ENCODE measurements at places on chromosomes 6 and 20.

DNA sequence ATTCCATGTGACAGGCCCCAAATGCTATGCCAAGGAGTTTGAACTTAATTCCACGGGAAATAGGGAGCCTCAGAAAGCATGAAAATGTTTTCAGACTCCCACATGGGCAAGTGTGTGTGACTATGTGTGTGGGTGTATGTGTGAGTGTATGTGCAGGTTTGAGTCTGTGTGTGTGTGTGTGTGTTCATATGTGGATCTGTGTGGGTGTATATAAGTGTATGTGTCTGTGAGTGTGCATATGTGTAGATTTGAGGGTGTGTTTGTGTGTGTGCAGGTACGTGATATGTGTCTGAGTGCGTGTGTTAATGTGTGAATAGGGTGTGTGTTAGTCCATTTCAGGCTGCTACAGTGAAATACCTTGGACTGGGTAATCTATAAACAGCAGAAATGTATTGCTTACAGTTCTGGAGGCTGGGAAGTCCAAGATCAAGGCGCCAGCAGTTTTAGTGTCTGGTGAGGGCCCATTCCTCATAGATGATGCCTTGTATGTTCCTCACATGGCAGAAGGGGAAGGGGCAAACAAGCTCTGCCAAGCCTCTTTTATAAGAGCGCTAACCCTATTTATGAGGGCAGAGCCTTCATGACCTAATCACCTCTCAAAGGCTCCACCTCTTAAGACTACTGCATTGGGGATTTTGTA lies 181.1 kb upstream of the TAB2 start:
- DNase-seq, result no peak

DNA sequence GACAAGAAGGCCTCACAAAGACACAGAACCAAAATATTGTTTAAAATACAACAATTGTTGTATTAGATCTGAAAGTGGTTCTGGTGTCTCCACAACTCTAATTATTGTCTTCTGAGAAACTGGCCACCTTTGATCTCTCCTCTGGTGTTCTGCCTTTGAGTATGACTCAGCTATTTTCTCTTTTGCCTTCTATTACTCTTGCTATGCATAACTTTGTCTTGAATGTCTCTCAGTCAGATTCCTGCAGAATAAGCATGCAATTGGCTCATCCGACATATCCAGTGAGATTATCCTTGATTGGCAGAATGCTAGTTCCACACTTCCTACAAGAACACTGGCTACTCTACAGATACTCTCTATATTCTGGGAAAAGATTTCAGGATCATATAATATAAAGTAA lies 14.3 kb upstream of the EPM2A start:
- DNase-seq, result no peak

GRCh38 chr20:37398750-37399621 lies 53.0 kb downstream of the SRC start:
- no peak for DNase-seq

DNA sequence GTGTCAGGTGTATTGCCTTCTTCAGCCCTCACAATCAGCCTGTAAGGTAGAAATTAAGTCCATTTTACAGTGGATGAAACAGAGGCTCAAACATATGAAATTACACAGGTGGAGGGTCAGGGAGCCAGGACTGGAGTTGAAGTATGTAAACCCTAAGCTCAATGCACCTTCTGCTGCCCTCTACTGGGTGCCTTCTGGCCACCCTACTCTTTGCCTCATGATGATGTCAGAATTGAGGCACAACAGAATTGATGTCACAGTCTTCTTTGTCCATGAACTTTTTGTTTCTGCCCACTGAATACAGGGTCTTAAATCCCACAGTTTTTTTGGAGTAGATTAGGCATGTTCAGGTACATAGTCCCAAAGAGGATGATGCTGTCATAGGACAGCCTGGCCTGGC lies 400.8 kb upstream of the CHD6 start:
- DNase-seq, result peak; percentile 40

DNA sequence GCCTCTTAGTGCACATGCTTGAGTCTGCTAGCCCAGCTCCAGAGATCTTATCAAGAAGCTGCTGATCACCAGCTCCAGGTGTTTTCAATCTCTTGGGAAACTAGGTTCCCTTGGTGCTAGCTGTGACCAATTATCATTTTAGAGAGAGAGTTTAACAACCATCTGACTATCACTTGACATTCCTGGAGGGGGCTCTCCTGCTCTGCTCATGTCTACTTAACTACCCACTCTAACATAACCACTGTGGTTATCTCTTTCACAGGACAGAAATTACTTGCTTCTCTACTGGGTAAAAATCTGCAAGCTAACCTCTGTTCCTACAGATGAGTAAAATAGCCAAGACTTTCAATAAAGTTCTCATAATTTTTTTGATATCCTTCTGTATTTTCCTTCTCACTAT lies 823.4 kb upstream of the GJE1 start:
- DNase-seq, result no peak

DNA sequence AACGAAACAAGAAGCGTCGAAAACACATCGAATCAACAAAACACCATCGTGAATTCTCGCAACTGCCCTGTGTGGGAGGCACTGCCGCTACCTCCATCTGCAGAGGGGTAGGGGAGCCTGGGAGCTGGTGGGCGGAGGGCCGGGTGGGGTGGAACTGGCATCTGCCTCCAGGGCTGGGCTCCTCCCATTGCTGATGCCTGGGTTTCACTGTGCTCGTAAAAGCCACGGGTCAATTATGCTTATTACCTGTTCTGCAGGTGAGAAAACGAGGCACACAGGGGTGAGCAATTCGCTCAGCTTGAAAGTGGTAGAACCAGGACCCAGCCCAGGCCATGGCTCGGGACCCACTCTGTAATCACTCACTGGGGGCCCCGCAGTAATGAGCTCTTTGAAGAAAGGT lies 16.5 kb upstream of the SULF2 start:
- peak; percentile 75 for DNase-seq

DNA sequence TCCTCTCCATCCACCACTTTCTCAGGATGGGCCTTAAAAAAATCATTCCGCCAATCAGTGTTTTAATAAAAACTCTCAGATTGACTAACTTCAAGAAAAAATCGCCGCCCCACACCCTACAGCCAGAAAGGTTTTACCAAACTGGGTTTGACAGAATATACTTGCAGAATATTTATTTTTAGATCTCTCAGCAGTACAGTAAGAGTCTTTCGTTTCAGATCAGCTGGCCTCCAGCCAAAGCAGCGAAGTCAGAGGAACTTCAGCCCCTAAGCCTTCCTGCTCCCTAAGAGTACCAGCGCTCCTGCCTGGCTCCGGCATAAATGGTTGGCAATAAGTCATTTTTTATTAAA lies 24.7 kb downstream of the TBC1D7 start:
- DNase-seq, result peak; percentile 19

DNA sequence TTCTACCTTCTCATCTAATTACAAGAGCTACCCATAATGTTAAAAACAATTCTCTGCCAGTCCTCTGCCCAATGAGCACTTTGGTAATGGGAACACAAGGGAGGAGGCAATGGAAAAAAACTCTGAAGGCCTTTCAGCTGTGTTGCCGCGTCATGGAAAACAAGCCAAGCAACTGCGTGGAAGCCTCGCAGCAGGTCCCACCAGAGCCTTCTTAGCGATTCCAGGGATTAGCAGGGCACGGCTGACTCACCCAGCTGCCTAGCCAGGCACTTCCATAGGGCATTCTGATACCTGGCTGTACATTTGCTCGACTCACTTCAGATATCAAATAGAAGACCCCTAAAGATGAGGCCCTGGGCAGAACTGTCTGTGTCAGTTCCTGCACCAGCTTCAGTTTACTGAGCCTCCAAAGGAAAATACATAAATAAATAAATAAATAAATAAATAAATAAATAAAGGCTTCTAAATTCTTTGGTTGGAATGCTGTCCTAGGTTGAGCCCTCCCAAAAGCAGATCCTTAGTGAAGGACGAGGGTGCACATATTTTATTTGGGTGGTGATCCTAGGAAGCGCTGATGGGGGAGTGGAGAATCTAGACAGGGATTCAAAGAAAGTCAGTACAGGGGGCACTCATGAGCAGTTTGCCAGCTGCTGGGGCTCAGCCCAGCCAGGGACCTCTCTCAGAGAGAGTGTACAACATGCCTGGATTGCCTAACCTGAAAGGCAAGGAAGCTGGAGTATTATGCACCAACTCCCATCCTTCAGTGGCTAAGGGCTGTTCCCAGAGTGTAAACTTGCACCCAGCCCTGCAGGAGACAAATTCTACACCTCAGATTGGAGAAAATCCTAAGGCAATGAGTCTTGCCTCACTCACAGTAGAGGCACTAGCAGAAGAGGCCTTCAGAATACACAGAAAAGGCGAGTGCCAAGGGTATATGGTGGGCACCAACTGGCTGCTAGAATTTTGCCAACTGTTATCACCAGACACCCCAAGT lies 18.2 kb downstream of the SNAP25 start:
- no peak for DNase-seq

DNA sequence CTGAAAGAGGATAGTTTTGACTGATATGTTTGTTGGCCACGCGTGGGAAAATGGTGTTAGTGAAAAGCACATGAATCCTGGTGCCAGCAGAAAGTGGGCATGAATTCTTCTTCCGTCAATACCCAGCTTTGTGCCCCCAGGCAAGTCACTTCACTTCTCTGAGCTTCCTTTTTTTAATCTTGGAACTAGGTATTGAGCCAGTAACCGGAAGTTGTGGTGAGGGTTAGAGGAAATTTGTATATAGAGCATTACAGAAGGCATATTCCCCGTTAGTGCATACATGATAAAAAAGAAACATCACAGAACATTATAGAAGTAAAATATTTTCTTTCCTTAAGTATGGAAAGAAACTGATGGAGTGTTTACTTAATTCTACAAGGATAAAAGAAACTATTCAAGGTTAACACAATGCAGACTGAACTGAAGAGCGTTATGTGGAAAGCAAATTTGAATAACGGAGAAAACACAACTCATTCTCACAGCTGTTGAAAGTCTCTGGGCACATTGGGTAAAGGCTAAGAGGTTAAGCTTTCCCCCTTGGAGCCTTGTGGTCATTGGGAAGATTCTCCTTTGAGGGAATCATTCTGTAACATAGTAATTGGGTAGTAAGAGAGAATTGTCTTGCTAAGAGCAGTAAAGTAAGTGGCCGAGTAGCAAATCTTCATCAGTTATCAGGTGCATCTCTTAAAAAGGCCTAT lies 223.1 kb downstream of the BCAS1 start:
- no peak for DNase-seq

DNA sequence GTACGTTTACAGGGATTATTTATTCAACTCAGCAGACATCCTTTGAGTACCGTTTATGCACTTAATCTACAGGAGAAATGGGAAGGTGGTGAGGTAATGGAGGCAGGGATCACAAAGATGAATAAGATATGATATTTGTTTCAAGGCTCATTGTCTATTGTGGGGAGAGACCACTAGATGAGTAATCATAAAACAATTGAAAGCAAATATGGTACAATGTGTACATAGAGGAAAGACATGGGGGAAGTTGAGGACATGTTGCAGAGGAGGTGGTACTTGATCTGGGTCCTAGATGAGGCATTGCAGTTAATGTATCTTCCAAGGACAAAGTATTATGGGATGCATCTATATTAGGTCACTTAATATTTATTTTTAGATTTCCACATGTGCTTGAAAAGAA lies 13.7 kb upstream of the CDC5L start:
- no peak for DNase-seq

GRCh38 chr20:3383878-3384495 lies 23.5 kb downstream of the DNAAF9 start:
- DNase-seq, result no peak

DNA sequence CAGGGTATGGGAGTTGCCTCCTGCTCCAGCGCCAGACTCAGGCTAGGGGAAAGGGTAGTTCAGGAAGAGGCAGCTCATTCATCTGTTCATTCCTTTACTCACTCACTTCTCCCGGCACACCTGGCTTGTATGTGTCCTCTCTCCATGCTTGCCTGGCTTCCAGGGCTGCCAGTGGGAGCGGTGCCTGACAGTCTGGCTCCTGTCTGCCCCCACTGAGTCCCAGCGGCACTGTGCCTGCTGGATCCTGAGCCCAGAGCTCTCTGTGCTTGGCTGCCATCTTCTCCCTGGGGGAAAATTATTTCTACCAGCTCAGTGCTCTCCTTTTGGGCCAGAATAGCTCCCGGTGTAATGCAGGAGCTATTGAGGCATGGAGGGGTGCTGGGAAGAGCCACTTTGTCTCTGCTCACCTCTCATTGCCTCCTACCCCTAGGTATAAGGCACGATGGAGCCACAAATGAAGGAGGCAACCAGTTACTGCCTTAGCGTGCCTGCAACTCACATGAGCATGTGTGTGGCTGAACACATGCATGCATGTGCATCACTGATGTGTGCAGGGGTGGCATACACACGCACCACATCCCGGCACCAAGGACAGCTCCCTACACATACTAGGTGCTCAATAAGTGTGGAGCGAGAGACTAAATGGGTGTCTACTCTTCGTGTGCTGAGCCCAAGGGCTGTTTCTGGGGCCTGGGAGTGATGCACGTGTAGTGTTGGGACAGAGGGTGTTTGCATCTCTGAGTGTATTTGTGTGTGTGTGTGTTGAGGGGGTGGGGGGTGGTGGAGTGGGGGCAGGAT lies 46.6 kb downstream of the CDH22 start:
- peak; percentile 78 for DNase-seq

DNA sequence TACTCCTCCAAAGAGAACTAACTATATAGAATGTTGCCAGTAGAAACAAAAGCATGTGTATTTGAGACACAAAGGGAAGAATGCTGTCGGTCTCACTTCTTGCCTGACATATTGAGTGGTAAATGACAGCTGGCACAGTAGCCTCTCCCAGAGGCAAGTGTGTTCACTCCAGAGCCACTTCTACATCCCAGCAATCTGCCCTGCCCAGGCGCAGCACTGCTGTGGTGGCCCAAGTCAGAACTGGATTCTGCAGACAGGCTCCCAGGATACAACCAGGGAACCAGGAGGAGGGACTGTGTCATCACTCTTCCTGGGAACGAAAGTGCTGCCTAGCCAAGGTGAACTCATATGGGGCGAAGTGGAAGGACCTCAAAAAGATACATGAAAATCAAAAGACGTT lies 103.2 kb upstream of the ARMC2 start:
- peak; percentile 21 for DNase-seq

GRCh38 chr6:161316531-161316930 lies 42.7 kb upstream of the AGPAT4 start:
- DNase-seq, result no peak

- peak; percentile 85 for DNase-seq
Measured at GRCh38 chr6:162442687-162443086, 284.9 kb downstream of the PRKN start.

DNA sequence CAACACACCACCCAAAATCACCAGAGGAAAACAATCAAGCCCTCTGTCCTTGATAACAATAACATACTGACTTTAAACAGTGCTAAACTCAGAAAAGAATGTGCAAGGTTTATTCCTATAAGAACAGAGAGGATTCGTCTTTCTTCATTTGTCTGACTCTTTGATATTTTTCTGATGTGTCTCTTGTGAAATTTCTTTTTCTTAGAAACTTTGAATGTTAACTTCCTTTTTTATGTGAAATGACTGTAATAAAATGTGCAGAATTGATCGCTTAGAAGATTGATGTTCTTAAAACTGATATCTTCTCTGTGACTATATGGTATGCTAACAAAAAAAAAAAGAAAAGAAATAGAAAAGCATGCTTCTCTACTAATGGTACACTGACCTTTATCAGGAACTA lies 947.4 kb upstream of the CITED2 start:
- no peak for DNase-seq

DNA sequence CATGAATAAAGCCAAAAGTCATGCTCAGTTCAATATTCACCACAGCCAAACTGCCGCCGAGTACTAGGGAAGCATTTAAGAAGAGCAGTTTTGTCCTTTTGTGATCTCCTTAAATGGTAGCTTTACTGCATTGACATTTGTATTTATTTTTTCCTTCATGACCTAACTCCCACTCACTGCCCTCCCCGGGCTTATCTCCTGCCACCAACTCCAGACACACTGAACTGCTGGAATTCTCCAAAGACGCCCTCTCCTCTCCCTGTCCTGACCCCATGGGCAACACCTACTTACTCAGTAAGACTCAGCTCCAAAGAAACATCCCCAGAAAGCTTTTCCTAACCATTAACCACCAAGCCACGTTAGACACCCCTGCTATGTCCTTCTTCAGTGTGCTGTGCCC lies 48.5 kb upstream of the CNKSR3 start:
- DNase-seq, result no peak

Measured in NCI-H69 (cell line).